ENCODE measurements at places on chromosomes 6 and 20.

DNA sequence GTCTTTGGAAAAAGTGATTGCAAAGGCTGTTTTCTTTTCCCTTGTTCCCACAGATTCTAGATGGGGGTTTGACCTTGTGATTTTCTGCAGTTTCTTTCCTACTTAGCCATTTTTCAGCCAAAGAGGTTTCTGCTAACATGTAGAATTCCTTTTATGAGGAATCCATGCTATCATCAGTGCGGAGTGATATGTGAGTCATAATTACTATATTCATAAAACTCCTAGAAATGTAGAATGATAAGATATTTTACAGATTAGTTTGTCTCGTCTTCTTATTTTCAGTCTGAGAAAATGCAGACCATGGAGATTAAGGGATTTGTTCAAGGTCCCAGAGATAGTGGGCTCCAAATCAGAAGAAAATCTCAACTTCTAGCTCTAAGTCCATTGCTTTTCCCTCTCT lies 98.6 kb downstream of the KCNQ5 start:
- DNase-seq: no peak

DNA sequence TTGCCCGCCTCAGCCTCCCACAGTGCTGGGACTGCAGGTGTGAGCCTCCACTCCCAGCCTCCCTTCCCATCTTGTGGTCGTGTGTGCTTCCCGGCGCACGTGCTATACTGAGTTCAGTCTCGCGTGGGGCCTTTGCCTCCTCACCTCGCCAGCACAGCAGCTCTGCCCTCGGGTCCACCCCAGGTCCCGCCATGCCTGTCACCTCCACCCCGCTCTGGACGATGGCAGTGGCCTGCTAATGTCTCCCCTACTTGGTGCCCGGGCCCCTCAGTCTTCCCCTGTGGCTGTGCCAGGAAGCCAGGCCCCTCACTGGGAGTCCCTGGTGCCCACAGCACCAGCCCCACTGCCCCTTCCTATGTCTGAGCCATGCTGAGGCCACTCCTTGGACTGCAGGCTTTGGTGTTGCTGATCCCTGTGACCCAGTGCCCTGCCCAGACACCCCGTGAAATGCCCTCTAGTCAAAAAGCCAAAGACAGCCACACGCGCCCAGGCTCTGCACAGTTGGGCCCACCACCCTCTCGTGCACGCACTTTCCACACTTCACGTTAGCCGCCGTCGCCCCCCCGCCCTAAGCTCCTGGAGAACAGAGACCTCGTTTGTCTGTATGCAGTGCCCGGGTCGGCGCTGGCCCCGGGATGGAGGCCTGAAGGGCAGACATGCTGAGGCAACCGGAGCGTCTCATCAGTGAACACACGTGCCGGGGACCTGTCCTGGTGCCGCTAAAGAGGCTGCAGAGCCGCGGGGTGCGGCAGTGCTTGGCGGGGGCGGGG lies 14.3 kb downstream of the HRH3 start:
- DNase-seq: no peak

DNA sequence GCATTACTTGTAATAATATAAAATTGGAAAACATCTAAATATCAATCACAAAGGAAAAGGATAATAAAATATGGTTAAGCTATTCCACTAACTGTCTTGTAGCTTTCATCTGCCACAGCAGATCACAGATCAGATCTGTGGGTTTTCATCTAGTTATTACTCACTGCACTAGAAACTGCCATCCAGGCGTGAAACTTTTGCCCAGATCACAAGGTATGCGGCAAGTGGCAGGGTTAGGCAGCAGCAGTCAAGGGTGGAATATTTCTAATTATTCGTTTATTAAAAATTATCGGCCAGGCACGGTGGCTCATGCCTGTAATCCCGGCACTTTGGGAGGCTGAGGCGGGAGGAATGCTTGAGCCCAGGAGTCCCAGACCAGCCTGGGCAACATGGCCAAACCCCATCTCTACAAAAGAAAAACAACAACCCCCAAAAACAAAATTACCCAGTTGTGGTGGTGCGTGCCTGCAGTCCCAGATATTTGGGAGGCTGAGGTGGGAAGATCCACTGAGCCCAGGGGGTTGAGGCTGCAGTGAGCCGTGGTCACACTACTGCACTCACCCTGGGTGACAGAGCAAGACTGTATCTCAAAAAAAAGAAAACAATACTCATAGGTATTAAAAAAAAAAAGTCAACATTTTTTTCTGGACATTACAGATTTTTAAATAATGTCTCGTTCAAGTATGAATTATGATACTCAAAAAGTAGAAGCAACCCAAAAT lies 32.1 kb downstream of the BEND3 start:
- DNase-seq: no peak

GRCh38 chr20:54219751-54220426 lies 12.0 kb downstream of the PFDN4 start:
- DNase-seq: no peak

DNA sequence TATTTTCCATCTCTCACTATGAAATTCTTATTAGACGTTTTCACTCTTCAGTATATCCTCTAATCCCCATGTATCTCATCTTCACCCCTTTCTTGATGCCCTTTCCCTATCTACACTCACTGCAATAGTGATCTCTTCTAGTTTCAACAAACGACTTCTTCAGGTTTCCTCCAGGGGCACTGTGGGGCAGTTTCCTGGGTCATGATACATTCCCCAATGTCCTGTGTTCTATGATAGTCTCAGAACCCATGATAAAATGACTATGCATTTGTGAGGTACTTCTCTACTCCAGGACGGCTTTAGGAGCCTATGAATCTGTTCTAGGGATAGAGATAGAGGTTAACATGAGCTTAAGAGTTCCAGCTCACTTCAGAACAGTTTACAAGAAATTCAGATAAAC lies 183.3 kb downstream of the FOXC1 start:
- no peak for DNase-seq

GRCh38 chr6:88532241-88532860 lies 366.2 kb upstream of the CNR1 start:
- no peak for DNase-seq

- no peak for DNase-seq
These were observed 137.1 kb downstream of the BCAS1 start for GRCh38 chr20:53933232-53933846.

GRCh38 chr6:84392261-84392660 lies 164.8 kb upstream of the CEP162 start:
- no peak for DNase-seq

- DNase-seq: no peak
These were observed 40.7 kb upstream of the SLC17A4 start for GRCh38 chr6:25713824-25714223.

All from DMS79 (cell line).